ENCODE measurements at places on chromosomes 3 and 15.

GRCh38 chr3:52347716-52348635, 31.9 kb downstream of the DNAH1 start:
- no peak for DNase-seq

GRCh38 chr3:120344349-120344748, 4.8 kb downstream of the LRRC58 start:
- DNase-seq = no peak

DNA sequence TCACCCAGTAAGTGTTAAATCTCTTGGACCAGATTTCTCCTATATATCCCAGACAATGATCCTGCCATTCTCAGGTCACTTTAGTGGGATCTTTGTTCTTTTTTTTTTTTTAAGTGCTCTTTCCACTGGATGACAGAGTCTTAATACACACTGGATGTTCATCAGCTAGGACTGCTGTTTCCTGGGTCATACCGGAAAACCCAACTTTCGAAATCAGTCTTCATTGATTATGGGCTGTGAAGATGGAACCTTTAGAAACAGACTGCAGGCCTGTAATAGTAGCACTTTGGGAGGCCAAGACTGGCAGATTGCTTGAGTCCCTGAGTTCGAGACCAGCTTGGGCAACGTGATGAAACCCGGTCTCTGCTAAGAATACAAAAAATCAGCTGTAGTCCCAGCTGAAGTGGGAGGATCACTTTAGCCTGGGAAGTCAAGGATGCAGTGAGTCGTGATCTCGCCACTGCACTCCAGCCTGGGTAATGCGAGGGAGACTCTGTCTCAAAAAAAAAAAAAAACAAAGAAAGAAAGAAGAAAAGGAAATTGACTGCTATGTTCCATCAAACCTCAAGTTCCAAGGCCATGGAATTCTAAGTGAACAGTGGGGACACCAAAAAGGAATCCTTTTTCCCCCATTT, 2.3 kb downstream of the EOGT start:
- DNase-seq = no peak

DNA sequence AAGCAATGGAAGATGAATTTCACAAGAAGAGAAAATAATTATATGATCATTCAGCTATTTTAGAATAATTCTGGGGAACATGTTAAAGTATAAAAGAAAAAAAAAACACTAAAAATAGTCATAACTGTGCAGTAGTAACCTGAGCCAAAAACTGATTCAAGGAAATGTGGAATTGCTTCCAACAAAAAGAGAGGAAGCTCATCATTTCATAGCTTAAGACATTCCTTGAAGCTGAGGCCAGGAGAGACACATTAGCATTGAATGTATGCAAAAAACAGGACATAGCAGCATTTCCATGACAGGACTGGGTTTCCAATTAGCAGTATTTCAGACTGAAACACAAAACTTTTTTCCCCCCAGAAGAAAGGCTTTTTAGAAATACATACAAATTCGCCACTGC, 27.7 kb upstream of the LRRN1 start:
- no peak for DNase-seq

DNA sequence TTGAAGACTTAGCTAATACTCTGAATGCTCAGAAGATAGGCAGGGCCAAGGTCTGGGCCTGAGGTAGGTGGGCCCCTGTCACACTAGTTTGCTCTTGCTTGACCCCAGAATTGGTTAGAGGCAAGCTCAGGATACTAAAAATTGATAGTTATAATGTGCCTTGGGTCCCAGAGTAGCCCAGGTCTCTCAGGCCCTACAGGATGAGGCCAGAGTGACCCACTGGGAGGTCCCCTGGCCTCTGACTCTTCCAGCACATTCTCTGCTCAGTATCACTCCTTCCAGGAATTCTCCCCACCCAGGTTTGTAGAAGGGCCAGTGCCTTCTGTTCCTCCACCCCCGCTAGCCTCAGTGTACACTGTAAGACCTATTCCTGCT, 667 bp upstream of the KLHDC8B start:
- DNase-seq = no peak

DNA sequence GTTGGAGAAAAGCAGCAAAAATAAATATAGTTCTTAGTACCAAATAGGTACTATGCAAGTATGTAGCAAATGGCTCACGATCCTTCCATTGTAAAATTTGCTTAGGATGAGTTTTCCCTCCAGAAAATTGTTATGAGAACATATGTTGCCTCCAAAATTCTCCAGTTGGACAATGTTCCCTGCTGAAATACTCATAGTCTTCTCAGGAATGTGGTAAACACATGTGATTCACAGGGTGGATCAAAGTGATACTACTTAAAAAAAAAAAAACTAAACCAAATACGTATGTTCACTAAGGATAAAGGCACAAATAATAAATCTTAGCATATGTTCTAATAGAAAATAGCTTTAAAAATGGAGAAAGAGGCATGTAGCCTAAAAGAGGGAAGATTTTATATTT, 84.3 kb upstream of the ZNF385D start:
- DNase-seq = no peak

- DNase-seq = no peak
These were observed 67.3 kb upstream of the TRIM42 start for GRCh38 chr3:140610544-140610943.

- no peak for DNase-seq
These were observed 1311.4 kb downstream of the ROBO2 start for GRCh38 chr3:78351334-78351733.

GRCh38 chr15:99117111-99117510, 12.2 kb downstream of the SYNM start:
- no peak for DNase-seq

DNA sequence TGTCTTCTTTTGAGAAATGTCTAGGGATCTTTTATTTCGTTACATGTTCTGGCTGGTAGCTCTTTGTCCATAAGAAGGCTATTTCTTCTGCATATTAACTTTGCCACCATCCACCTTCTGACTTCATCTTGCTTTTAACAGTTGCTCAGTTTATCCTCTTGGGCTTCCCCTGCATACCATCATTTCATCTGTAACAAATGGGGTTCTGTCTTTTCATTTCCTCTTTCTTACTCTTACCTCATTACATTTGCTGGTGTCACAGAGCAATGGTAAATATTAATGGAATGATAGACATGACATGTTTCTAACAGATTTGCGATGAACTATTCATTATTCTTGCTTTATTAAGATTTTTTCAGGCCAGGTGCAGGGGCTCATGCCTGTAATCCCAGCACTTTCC, 62.4 kb downstream of the GASK1A start:
- DNase-seq = no peak

DNA sequence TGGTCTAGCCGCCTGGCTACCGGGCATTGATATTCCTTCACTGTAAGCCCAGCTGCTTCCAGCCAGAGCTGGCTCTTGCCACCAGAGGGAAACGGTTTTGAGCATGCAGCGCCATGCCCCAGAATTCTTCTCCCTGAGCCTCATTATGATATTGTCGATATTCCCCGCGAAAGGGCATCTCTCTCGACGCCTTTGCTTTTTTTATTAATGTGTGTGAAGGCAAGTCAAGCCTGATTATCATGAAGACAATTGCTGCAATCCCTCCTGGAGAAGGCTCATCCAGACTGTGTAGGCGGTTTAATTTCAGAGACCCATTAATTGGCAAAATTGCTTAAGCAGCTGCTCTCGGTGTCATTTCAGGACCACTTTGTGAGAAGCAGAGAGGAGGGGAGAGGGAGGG, 321.2 kb upstream of the TLE3 start:
- no peak for DNase-seq

DNA sequence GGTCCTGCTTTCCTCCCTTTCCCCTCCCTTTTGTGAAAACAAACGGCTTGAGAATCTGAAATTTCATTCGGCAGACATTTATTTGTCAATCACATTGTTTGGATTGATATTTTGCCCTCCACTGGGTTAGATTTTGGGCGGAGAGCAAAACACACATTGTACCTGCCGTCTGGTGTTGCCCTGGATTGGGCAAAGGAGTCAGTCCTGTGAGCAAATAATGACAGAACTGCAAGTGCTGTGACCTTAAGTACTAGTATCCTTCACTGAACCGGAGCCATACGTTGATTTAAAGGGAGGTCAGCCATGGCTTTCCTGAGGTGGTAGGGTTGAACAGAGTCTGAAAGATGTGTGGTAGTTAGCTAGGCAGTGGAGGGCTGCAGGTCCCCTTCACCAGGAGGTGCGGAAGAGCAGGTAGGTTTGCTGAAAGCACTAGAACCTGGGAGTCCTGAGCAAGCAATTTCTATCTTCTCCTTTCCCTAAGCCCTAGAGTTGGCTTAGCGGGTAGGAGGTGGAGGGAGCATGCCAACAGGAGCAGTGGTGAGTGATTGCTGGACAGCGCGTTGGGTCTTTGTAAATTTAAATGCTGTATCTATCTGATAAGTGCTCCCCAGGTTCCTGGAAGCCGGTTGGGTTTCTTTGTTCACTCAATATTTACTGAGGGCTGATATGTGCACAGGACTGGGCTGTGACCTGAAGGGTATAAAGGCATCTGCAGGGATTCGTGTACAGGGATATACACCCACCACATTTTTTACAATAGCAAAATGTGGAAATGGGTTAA, 2.0 kb downstream of the PDIA5 start:
- DNase-seq = no peak

- no peak for DNase-seq
These were observed 410.2 kb downstream of the GAP43 start for GRCh38 chr3:116033516-116033915.

GRCh38 chr15:59371458-59372351, 966 bp downstream of the MYO1E start:
- DNase-seq = no peak

GRCh38 chr3:181637456-181637855, 74.3 kb upstream of the SOX2 start:
- DNase-seq = no peak

DNA sequence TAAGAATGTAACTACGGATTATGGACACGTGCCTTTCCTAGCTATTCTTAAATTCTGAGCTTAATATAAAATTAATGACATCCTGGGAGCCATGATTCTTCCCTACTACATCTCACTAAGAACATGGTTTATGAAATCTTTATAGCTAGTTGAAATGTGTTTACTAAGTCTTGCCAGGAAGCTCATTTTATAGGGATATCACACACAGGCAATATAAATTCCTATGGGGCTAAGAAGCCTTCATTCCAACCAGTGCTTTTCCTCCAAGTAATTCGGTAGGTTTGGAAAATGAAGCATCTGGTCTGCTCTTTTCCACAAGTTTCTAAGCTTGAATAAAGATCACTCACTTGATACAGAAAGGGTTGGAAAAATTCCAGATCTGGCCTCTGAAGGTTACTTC, 802.6 kb downstream of the FHIT start:
- no peak for DNase-seq

- no peak for DNase-seq
These were observed 46.1 kb downstream of the BTD start for GRCh38 chr3:15647611-15648167.

- DNase-seq = no peak
These were observed 8.5 kb upstream of the ZXDC start for GRCh38 chr3:126484148-126484547.

DNA sequence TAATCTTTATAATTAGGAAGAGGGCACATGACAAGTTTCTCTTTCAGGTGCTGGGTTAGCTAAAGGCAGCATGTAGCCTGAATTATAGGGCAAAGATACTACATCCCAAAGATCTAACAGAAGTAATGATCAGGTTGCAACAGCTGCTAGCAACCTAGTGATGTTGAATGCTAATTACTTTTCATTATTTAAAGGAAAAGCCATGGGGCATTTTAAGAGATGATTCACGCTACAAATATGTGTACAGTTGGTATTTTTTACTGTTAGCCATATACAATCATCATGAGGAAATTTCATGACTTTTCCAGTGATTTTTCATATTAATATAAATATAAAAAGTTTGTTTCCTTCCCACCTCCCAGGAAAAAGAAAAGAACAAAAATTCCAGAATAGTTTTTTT, 43.0 kb downstream of the NEK10 start:
- no peak for DNase-seq

GRCh38 chr3:113783980-113784379, 37.1 kb downstream of the ATP6V1A start:
- no peak for DNase-seq

DNA sequence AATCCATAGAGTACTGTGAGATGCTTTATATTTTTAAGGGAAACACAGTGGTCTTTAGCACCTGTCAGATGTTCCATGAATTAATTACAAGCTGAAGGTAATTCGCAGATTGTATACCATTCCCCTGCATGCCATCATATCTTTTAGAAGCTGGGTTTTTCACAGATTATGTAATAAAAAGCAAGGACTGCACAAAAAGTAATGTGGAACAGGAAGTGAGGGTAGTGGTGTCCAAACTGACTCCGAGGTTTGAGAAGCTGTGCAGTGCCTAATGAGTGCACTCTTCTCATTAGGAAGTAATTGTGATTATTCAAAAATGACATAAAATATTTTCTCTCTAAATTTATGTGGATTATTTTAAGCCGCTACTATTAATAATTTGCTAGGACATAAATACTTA, 123.2 kb downstream of the GOLIM4 start:
- DNase-seq = no peak

- peak; percentile 33 for DNase-seq
These were observed 172.6 kb upstream of the CNTN3 start for GRCh38 chr3:74787011-74787410.

- no peak for DNase-seq
These were observed 84.8 kb upstream of the LINGO1 start for GRCh38 chr15:77717333-77717990.

DNA sequence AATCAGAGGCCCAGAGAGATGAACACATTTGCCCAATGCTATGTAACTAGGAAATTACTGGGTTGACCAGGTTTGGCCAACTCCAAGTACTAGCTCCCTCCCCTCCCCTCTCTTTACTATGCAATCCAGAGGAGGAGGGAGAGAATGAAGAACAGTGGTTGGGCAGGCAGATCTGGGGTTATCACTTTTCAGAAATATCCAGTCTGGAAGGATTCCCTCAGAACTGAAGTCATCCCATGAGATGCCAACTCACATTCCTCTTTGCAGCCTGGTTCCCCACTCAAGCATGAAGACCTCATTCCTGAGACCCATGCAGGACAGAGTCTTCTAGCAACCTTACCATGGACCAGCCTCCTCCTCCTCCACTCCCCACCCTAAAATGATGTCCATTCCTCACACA, 201.1 kb downstream of the TLE3 start:
- DNase-seq = no peak

- DNase-seq = no peak
These were observed 171.4 kb upstream of the ALCAM start for GRCh38 chr3:105195260-105195659.

- no peak for DNase-seq
These were observed 19.5 kb downstream of the PHC3 start for GRCh38 chr3:170162052-170162451.

DNA sequence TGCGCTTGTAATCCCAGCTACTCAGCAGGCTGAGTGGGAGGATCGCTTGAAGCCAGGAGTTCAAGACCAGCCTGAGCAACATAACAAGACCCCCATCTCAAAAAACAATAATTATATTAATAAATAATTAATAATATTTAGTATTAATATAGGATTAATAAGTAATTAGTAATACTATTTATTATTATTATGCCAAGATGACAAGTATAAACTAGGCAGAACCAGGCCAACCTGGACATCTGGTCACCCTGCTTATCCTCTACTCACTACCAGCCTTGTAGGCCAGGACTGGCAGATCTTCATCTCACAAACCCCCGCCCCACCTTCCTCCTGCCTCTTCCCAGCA, 429 bp downstream of the CPN2 start:
- DNase-seq = no peak

GRCh38 chr3:177337541-177338331, 140.5 kb upstream of the TBL1XR1 start:
- DNase-seq = no peak
